ENCODE measurements at places on chromosomes 7 and 10.

- no peak for DNase-seq
Observed at GRCh38 chr7:29158795-29159423, 12.6 kb upstream of the CPVL start.

DNA sequence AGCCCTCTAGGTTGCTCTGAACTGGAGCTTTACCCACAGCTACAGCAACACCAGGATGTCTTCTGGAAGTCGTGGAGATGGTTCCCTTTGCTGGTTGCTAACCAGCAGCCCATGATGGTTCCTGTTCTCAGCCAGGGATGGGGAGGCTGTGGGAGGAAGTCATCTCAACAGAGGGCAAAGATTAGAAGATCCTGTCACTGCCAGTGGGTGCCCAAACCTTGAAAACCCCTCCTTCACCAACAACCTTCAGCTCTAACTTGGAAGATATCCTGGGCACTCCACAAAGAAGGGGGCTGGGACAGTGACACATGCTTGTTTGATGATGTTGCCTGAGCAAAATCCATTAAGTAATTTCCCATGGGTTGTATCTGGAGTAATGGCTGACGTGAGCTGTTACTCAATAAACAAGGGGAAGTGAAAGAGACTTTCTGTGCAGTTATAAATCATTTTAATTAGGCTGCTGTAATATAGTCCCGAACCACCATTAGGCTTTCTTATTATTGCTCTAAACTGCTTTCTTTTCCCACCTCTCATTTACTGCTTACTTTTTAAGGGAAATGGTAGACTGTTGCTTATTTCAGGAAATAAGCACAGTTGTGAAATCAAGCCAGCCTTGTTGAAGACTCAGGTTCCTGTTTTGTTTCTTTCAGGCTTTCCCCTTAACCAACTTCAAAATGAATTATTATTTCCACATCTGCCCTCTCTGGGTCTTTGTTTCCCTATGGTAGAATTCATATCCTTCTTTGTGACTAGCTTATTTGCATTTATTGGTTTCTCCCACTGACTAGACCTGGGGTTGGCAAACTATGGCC is 124.8 kb downstream of the PPP1R17 start:
- DNase-seq: no peak

GRCh38 chr10:89175816-89176215 is 31.3 kb downstream of the CH25H start:
- DNase-seq: no peak

DNA sequence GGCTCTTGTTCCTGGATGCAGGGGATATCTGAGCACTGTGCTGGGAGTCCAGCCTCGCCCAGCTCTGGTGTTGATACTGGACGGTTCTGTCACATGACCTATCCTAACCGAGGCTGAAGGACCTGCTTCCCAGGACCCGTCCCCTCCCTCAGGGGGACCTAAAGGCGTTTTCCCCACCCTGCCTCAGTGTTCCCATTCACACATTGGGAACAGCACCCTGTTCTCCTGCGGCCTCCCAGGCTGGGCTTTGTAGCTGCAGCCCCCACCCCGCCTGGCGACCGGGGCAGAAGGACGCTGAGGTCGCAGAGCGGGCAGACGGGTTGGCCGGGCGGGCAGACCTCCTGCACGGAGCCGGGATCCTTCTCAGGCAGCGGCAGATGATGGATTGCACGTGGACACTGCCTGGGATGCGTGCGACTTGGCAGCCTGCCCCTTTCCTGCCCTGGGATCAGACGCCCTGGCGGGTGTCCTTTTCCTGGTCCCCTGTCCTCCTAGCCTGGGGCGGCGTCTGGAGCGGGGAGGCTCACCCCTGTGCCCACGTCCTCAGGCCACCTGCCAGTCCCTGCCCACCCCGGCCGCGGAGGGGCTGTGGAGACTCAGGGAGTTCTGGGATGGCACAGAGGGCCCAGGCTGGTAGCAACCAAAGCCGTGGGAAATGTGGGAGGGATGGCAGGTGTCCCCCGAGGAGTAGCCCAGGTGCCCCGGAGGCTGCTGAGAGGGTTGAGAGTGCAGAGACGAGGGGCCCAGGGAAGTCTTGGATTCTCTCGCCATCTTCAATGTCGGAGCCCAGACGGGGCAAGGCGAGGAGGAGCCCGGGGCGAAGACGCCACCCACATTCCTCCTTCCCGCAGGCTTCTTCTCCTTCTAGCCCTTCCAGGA is 17.2 kb upstream of the PSMG3 start:
- no peak for DNase-seq

DNA sequence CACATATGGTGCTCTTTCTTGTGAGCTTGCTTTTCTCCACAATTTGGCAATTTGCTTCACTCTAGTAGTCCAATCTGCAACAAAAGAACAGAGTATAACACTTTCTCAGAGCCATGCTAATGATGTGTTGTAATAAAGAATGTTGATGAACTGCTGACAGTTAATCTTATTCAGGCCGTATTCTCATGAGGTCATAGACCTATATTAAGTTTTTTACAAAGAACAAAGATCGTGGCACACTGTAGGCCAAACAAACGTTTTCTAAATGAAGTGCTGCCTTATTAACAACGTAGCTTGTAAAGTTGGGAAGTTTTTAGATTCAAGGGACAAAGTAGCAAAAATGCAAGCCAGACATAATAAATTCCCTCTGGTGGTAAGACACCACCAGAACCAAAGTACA is 160.1 kb downstream of the GALNT11 start:
- DNase-seq: no peak

DNA sequence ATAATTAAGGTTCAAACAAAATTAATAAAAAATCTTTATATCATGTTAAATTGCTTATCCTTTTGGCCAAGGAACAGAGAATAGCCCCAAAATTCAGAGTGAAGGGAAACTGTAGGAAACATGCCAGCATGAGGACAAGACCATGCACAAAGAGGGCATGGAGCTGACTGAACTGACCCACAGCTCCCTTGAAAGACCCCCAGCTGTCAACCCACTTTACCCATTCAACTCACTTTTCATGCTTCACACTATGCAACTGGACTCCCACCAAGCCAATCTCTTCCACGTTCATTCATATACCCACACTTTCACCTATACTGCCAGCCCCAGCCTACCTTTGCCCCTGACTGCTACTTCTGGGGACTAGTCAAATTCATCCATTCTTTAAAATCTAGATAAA is 10.2 kb downstream of the FBXW4 start:
- DNase-seq: no peak

DNA sequence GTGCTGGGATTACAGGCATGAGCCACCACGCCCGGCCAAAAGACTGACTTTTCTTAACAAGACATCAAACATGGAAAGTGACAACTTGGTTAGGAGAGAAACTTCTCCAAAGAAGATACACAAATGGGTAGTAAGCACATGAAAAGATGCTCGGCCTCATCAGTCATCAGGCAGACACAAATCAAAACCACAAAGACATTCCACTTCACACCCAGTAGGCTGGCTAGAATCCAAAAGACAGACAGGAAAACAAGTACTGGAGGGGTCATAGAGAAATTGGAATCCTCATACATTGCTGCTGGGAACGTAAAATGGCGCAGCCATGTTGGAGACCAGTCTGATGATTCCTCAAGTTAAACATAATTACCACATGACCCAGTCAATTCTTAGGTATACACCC is 16.4 kb downstream of the SEPHS1 start:
- DNase-seq: no peak

- DNase-seq: no peak
Observed at GRCh38 chr10:16570731-16571130, 49.1 kb upstream of the C1QL3 start.
